ENCODE measurements at places on chromosomes 5 and 9. TPM values are rescaled to one million over a fixed set of nuclear protein-coding genes. Genes with fewer than 3 reads are reported as not detected.

DNA sequence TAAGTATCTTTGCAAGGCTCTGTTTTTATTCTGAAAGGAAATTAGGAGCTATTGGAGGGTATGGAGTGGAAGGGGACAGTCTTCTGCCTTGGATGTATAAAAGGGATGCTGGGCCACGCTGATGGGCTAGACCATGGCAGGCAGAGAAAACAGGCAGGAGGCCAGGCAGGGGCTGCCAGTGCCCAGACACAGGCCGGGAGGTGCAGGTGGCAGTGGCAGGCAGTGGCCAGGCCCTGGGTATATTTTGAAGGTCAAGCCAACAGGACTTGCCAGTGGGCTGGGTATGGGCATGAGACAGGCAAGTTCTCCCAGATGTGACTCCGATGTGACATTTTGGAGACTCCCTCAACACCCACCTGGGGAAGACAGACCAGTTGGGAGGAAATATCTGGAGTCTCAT lies 131.9 kb downstream of the KCNIP1 start:
- no peaks in the 10 kb centered on the region for H3K36me3 ChIP-seq
- peaks cover 11% of the 10 kb centered on the region for H3K27me3 ChIP-seq
- peaks cover 15% of the 10 kb centered on the region for H3K4me1 ChIP-seq
- H3K4me3 ChIP-seq = no peak overlapping the region

DNA sequence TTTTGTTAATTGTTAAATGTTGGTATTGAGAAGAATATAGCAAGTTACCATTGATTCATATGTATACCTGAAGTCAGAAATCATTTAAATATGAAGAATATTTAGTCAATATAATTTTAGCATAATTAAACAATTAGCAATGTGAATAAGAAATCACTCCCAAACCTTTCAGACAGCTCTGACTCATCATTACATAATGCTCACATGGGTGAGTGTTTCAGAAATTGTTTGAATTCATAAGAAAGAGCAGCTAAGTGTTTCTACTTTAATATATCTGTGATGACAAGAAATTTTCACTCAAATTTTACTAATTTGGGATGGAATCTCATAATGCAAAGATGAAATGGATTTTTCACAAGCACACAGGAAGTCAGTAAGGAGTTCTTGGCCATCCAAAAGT lies 42.0 kb upstream of the CDC42SE2 start:
- H3K27me3 ChIP-seq = no peaks in the 10 kb centered on the region
- no peaks in the 10 kb centered on the region for H3K36me3 ChIP-seq
- peak overlapping the region; percentile 27 for H3K27ac ChIP-seq
- DNase-seq = no peak
- no peak overlapping the region for H3K4me3 ChIP-seq

DNA sequence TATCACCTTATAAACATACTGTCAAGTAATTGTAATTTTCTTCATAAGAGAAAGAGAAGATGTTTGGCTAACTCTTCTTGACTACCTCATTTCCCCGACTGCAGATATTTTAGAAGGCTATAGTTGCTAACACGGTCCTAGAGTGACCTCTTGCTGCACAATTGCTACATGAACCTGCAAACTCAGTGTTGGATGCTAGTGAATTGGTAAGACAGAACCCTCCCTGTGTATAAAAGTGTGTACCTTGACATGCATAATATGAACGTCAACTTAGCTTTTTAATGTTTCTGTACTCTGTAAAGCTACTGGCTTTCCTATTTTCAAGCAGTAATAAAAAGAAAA lies 46.7 kb upstream of the CER1 start:
- H3K36me3 ChIP-seq = no peaks in the 10 kb centered on the region
- H3K27ac ChIP-seq = no peak overlapping the region
- H3K4me3 ChIP-seq = no peak overlapping the region
- H3K4me1 ChIP-seq = no peaks in the 10 kb centered on the region
- H3K27me3 ChIP-seq = peaks cover 22% of the 10 kb centered on the region

GRCh38 chr5:32436553-32437242 lies 7.8 kb downstream of the ZFR start:
- peaks cover 29% of the 10 kb centered on the region for H3K36me3 ChIP-seq
- no peak overlapping the region for H3K27ac ChIP-seq
- DNase-seq = no peak
- no peaks in the 10 kb centered on the region for H3K27me3 ChIP-seq

The SLC34A1 gene
- 0.14 TPM for total RNA-seq

Measured in activated CD4-positive, alpha-beta T cell treated with anti-CD3 and anti-CD28 coated beads for 36 hours (primary cell).